ENCODE measurements at places on chromosomes 4 and X.

GRCh38 chrX:101956556-101956955, 24.7 kb upstream of the ZMAT1 start:
- no peak for DNase-seq

DNA sequence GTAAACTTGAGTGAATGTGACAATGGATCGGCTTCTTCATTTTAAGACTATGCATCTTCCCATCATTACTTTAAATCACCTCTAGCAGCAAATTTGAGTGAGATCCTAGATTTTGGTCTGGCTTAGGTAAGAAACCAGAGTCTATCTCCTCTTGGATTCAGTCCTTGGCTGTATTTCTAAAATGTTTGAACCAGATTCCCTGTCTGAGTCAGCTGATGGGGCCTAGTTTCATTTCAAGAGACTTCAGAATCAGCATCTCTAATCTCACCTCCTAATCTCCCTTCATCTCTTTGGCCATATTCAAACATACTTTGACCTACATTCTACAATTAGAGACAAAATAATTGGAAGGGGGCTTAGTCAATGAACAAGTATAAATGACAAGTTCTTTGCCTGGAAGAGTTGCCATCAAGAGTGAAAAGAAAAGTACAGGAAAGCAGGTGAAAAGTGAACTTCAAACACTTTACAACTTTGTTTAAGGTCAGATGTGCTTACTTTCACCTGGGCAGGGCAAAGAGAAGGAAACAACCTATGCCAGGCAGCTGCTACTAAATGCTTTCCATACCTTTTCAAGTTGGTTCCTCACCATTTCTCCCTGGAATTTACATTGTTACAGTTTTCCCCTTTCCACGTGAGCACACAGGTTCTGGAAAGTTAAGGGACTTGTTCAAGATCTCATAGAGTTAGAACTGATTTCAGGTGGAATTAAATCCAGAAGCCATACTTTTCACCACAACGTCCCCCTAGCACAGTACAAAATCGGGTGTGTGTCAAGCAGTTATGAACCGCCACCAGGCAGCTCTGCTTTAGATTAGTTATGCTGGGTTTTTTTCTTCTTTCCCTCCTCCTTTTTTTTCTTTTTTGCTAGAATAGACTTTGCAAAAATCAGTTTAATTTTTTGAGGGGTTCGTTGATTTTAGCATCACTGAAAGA, 30.7 kb upstream of the PITX2 start:
- no peak for DNase-seq

GRCh38 chrX:110806145-110806544, 10.5 kb upstream of the CHRDL1 start:
- no peak for DNase-seq

DNA sequence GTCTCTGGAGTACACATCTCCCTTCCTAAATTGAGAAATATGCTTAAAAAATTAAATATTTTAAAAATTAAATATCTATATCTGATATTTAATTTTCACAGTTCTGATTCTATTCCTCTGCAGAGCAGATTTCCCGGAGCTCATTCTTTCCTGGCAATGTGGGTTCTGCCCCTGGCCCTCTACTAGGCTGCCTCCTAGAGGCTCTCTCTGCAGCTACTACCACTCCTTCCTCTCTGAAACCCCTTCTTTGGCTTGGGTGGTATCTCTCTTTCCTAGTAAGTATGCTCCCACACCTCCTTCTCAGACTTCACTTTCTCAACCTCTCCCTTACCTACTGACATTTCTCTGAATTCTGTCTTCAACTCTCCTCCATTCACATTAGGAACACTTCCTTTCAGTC, 45.3 kb downstream of the RPGR start:
- DNase-seq: peak; percentile 1

GRCh38 chr4:2246384-2247127, 4.6 kb upstream of the HAUS3 start:
- DNase-seq: peak; percentile 37

- no peak for DNase-seq
Measured at GRCh38 chrX:70172964-70173363, 4.3 kb upstream of the DGAT2L6 start.

DNA sequence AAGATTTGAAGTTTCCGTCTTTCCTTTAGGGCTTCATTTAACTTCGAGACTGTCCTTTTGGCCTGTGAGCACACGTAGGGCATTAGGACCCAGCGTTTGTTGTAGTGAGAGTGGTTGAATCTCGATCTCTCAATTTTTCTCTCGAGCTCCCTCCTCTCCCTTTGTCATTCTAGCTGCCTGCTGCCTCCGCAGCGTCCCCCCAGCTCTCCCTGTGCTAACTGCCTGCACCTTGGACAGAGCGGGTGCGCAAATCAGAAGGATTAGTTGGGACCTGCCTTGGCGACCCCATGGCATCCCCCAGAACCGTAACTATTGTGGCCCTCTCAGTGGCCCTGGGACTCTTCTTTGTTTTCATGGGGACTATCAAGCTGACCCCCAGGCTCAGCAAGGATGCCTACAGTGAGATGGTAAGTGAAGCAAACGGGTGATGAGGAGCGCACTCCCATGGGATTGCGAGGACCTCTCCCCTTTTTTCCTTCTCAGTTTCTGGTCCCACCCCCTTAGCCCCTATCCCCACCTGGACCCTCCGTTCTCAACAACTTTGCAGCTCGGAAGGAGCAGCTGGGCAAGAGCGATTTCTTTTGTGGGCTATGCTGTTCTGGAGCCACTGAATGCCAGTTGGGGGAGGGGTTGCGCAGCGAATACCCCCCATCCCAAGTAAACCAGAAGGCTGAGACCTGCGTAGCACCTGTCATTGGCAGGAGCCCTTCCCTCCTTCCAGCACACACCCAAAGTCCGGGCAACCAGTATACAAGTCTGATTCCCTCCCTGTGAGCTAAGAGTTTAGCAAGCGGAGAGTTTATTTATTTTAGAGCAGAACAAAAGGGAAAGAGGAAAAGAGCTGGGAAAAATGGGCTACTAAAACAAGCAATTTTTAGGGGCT, at the start of gene TMEM35A:
Gene TMEM35A, plus strand, starts transcription at position 164 of the 883 bp plus-strand sequence. Its CDS starts 124 bp downstream, at position 288.
- DNase-seq: peak; percentile 84
